ENCODE measurements at places on chromosomes 1 and 21.

DNA sequence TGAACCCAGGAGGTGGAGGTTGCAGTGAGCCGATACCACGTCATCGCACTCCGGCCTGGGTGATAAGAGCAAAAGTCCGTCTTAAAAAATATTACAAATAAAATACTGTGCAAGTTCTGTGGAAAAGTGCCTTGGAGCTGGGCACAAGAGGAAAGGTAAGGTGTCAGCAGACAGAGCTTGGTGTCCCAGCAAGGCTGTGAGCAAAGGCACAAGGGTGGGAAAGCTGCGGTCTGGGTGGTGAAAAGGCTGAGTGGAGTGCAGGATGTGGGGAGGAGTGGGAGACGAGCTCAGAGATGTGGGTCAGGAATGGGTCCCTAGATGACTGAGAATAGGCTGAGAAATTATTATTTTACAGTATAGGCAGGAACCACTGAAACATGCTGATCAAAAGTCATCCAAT, 150.6 kb downstream of the RHOU start:
- no peak for DNase-seq

DNA sequence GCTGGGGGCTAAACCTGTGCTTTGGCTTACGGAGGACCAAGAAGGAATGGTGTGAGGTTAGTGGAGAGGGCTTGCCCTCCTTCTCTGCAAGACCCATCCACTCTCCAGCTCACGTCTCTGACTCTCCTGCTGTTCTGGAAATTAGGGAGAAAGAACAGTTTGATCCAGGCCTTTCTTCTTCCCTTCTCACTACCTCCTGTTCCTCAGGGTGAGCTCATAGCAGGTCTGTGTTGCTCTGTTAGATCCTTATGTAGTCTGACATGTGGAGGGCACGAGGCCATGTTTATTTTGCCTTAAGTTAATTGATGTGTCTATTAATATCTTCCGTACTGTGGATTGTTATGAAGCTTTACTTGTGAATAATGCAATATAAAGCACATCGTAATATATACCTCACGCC, 315.0 kb downstream of the GRIK1 start:
- DNase-seq = no peak

GRCh38 chr1:172452536-172453152, 8.8 kb upstream of the PIGC start:
- no peak for DNase-seq

- no peak for DNase-seq
Observed at GRCh38 chr1:173663159-173663558, 6.5 kb downstream of the ANKRD45 start.

DNA sequence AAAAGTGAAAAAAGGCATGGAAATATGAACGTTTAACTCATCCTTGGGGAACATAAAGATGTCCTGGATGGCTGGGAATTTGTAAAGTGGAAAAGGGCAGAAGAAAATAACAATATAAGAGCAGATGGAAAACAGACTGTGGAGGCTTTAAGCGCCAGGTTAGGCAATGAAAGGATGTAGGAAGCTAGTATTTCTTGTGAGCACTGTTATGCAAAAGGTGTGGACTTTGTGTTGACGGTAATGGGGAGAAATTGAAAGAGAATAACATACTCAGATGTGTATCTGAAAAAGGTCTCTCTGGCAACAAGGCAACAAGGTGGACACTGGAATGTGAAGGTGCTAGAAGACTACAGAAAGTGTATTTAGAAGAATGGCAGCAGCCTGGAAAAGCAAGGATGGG, 411.8 kb downstream of the PLPP3 start:
- DNase-seq = no peak

DNA sequence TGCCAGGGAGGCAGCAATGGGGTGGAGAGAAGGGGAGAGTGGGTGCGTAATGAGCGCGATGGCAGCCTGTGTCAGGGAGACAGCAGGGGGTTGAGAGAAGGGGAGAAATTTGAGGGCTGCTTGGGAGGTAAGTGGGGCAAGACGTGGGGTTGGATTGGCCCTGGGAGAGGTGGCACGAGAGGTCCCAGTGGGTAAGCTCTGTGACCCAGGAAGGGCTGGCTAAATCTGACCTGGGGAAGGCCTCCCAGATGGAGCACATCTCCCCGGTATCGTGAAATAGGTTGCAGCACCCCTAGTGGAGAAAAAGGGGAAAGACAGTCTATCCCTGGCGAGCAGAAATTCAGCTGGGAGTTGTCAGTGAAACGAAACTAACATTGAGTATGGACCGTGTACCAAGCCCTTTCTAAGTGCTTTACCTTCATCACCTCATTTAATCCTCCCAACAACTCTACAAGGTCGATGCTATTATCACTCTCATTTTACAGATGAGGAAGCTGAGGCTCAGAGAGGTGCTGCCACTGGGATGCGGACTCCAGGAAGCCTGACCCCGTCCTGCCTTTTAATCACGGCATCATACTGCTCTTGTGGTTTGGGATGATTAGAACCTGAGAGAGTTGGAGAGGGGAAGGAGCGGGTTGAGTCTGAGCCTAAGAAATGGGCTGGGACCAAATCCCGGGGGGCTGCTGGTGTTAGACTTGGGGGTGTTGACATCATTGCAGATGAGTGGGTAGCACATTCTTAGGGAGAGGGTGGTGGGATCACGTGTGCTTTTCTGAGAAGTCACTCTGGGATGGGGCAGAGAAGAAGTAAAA, 56.6 kb upstream of the RPL11 start:
- DNase-seq = no peak

GRCh38 chr1:228013935-228014930, 7.4 kb downstream of the WNT3A start:
- no peak for DNase-seq

- peak; percentile 55 for DNase-seq
Observed at GRCh38 chr1:47436304-47436978, 1.4 kb upstream of the FOXD2 start.

- no peak for DNase-seq
Observed at GRCh38 chr1:110057963-110058518, 12.4 kb downstream of the ALX3 start.

- DNase-seq = no peak
Observed at GRCh38 chr1:93001893-93002292, 40.6 kb upstream of the DIPK1A start.

DNA sequence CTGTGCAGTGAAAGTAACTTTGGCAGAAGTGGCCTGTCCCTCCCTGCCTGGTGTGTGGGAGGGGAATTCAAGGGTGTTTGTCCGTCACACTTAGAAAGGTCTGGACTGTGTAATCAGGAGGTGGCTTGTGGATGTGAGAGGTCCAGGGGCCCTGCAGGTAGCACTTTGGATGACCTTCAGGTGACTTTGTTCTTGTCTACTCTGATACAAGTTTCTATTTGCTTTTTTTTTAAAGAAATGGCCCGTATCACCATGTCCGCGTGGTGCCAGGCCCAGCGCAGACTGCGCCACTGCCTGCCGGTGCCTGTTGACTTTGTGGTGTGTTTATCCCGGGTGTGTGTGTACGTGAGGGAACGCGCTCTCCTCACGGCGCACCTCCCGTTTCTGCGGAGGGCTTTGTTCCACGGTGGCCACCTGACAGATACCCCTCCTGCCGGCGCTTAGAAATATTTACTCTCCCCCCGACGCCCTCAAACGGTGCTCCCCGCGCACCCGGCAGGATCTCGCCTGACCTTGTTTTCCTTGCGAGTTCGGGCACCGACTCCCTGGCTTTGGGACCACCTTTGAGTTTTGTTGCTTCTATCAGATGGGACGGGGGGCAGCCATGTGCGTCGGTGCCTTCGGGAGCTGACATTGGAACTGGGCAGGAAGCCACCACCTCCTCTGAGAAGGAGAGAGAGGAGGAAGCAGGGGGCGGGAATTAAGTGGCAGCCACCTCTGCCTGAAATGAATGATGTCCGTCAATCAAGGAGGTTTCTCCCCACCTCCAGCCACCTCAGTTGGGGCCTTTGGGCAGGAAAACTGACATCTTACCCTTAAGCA, 119.4 kb downstream of the PRDM16 start:
- DNase-seq = no peak

DNA sequence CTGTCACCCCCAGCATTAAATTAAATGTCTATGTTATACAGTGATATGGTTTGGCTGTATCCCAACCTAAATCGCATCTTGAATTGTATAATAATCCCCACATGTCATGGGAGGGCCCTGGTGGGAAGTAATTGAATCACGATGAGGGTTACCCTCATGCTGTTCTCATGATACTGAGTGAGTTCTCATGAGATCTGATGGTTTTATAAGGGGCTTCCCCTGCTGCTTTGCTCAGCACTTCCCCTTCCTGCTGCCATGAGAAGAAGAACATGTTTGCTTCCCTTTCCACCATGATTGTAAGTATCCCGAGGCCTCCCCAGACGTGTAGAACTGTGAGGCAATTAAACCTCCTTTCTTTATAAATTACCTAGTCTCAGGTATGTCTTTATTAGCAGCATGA, 445.7 kb downstream of the MRPL39 start:
- no peak for DNase-seq

GRCh38 chr1:226474443-226475141, 66.7 kb upstream of the PARP1 start:
- DNase-seq = no peak

DNA sequence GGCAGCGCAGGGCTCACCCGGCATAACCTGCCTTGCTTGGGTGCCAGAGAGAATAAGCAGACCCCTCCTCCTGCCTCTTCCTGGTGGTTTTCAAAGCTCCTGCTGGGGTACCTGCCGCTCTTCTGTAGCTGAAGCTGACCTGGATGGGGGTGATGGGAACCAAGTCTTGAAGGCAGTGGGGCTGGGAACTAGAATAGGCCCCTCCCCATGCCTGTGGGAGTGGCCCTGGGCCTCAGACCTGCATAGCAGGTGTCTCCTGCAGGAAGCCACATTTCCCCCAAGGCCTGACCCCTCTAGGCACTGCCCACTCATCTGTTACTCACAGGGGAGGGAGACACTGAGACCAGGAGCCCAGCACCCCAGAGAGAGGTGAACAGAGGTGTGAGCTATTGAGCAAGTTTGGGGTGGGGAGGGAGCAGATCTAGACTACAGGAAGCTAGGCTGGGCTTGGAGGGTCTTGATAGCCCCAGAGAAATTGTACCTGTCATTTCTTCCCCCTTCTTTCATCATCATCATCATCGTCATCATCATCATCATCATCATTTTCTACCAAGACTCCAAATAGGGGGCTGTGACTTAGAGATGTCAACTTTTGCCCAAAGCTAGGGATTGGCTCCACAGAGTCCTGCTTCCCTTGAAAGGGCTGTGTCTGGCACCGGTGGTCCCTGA, 10.1 kb downstream of the PADI1 start:
- DNase-seq = no peak

GRCh38 chr1:94858276-94858675, 38.1 kb downstream of the SLC44A3 start:
- no peak for DNase-seq

DNA sequence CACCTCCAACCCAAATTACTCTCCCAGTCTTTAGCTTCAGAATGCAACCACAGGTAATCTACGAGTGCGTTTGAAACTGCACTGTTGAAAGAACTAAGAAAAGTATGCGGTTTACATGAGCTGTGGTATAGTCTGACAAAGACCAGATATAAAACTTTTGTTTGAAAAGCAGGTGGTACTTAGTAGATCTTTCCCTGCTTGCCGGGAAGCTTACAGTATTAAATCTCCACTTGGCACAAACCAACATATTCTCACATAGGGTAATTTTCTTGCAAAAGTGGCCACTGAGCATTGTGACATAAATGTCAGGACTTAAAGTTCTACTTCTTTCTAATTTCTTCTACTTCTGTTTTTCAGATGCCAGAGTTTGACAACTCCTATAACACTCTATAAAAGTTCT, 8.4 kb downstream of the RGS2 start:
- no peak for DNase-seq

DNA sequence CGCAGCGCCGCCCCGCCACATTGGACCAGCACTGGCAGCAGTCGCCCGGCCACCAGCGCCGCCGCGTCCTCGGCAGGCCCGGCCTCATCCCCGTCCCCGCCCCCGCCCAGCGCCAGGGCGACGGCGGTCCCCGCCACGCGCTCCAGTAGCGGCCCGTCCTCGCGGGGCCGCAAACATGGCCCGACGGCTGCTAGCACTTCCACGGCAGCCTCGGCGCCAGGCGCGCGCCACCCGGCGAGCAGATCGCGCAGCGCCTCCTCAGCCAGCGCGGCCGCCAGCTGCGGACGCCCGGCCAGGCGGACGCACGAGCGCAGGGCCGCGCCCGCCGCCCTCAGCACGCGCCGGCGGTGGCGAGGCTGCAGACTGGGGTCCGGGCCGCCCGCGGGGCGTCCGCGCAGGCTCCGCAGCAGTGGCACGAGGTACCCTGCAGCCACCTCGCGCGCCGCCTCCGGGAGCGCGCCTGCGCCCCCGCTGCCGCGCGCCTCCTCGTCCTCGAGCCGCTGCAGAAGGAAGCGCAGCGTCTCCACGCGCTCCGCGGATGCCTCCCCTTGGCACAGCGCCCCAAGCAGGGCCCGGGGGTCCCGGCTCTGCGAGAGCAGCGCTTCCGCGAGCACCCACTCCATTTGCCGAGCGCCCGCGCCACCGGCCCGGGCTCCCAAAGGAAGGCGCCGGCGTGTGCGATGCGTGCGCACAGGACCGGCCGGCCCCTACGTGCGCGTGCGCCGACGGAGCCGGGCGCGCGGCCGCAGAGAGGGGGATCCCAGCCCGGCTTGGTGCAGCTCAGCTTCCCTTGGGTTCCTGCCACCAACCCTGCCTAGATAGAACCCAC, at the start of gene TARBP1:
Gene TARBP1 (minus strand): TSS at position 699 of the 829 bp plus-strand sequence. CDS start 76 bp downstream, at position 623.
- peak; percentile 63 for DNase-seq

DNA sequence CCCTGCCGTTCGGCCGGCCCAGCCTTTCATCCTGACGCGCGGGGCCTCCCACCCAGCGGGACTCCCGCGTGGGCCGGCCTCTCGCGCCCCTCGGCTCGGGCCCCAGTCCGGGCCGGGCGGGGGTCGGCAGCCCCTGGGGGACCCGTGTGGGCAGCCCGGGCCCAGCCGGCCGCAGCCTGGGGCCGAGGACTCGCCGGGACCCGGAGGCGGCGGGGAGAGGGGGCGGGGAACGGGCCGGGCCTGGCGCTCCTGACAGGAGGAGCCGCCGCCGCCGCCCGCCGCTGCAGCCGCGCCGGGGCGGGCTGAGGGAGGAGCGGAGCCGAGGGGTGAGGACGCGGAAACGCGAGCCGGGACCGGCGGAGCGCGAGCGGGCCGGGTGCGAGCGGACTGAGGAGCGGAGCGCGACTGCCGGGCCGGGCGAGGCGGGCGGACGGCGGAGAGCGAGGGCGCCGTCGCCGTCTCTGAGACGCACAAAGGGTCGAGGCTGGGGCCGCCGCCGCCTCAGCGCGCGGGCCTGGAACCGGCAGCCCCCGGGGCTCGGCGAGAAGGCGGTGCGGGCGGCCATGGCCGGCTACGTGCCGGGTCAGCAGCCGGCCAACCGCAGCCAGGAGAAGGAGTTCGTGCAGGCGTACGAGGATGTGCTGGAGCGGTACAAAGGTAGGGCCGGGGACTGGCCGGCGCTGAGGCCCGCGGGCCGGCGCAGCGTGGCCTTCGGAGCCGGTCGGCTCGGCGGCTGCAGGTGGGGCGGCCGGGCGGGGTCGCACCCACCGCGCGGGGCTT, 79.1 kb downstream of the NDUFS5 start:
- DNase-seq = peak; percentile 35

All from activated CD4-positive, alpha-beta T cell treated with anti-CD3 and anti-CD28 coated beads for 24 hours (primary cell).